CD4-positive, alpha-beta T cell treated with Interleukin-6 for 4 hours (primary cell): ENCODE measurements at places on chromosomes 12 and 14.

DNA sequence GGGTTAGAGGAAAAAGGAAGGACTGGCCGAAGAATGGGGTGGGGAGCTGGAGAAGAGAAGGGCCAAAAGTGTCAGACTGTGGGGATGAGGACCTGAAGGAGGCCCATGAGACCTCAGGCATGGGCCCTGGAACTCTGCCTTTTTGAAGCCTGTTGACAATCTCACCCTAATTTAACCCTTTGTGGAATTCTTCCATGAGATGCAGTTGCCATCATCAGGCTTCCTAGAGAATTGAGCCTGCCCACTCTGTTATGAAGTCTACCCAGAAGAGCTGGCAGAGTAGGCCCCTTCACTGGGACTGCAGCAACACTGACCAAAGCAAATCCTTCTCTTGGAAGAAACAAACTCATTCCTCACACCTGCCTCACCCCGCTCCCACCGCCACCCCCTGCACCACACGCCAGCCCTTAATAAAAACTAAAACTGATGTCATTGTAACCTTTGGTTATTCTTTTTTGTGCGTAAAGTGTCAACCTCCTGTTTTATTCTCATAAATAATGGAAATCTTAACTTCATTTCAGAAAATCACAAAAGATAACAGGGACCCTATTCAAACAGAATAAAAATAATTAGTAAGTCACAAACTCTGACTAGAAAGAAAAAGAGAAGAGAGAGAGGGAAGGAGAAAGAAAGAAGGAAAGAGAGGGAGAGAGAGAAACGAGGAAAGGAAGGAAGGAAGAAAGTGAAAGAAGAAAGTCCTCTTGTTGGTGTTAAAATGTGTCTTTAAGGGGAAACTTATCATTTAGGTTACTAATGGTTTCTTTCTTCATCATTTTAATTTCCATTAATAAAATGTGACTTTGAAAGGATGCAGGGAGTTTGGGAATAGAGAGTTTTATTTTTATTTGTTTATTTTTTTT, 61.3 kb downstream of the CRADD start:
- no peak for DNase-seq

GRCh38 chr14:69613312-69614073, 2.1 kb downstream of the SUSD6 start:
- DNase-seq: no peak

GRCh38 chr12:132461526-132461925, 28.4 kb upstream of the FBRSL1 start:
- no peak for DNase-seq

DNA sequence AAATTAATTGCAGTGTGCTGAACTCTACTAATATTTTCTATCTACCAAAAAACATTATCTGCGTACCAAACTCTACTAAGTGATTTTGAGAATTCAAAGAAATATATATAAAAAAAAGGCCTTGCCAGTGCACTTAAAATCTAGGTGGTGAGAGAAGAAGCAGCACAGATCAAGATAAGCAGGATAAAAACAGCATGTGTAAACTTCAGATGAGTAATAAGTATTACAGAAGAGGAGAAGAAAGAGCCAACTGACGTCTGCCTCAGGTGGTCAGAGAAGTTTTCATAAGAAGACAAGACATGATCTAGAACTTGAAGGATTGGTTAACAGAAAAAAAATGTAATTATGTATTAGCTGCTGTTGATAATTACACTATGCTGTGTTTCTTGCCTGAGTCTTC, 166.4 kb downstream of the DUSP6 start:
- no peak for DNase-seq

- peak; percentile 66 for DNase-seq
Measured at GRCh38 chr14:68506645-68507419, 286.0 kb downstream of the ZFP36L1 start.

- no peak for DNase-seq
Measured at GRCh38 chr14:74240794-74241651, 1.8 kb downstream of the VSX2 start.

- DNase-seq: no peak
Measured at GRCh38 chr12:132451172-132451835, 38.6 kb upstream of the FBRSL1 start.

- no peak for DNase-seq
Measured at GRCh38 chr12:76449016-76449415, 100.8 kb upstream of the BBS10 start.

DNA sequence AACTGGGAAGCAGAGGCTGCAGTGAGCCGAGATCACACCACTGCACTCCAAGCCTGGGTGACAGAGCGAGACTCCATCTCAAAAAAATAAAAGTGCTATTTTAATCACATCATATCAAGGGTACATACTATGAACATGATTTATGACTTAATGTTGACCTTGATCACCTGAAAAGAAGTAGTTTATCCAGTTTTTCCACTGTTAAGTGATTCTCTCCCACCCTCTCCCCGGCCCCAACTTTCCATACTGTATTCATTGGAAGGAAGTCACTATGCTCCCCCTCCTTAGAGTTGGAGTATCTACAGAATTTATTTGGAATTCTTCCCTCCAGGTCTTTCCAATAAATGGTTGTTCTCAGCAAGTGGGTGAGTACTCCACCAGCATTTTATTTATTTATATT, 3.0 kb upstream of the PRMT5 start:
- DNase-seq: no peak

DNA sequence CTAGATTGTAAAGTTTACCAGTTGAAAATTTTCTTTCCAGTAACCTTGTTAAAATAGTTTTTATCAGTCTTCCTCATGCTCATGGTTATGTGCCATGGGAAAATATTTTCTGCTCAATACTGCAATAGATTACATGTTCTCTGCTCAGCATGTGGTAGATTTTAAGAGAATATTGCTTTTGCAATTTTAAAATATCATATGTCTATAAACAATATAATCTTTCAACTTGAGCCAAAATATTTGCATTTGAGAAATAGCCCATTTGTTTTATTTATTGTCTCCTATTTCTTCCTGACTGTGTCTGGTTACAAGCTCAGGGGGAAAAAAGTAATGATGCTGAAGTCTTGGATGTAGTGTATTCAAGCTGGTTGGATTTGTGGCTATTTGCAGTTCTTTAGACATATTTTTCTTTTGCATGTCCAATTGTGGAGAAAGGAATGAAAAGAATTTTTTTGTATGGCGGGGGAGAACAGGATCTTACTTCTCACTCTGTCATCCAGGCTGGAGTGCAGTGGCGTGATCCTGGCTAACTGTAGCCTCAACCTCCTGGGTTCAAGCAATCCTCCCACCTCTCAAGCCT, 342.6 kb upstream of the NAV3 start:
- no peak for DNase-seq

GRCh38 chr12:62703011-62703380, 232.0 kb downstream of the PPM1H start:
- no peak for DNase-seq

DNA sequence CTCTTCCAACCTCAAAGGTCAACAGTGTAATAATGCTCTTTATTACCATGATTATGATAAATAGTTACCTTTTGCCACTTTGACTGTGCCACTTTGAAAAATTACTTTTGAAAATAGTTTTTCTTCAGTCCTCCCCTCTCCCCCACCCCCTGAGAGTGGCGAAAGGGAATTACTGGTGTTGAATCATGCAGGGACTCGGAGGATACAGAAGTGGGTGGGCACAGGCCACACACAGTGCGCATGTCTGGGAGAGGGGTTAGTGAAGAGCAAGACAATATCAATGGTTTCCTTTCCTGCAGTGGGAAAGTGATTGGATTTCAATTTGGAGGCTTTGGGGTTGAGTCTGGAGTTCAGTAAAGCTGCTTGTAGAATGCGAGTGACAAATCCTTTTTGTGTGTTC, 170.9 kb downstream of the PTCSC3 start:
- DNase-seq: no peak

DNA sequence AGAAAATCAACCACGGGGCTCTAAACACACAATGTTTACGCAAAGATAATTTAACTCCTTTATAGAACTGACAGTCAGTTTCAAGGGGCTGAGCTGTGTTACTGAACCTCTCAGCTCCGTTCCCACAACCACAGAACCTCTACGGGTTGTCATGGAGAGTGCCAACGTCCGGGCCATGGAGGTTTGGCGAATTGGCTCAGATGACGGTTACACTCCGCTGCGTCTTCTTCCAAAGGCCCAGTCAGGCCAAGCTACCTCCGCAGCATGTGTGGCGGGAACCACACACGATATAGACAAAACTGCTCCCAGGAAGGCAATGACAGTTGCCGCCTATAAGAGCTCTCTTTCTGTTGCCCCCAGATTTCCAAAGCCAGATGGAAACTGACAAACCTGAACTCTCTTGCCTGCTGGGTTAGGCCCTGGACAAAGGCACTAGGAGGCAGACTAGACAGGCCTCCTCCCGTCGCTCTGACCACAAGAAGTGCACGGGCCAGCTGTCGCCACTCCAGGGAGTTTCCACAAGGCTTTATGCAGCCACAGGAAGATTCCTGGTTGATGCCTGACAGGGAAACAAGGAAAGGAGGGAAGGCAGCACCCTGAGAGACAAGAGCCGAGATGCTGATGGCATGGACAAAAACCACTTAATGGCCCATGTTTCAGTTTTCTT, 30.3 kb downstream of the CCDC88C start:
- no peak for DNase-seq

DNA sequence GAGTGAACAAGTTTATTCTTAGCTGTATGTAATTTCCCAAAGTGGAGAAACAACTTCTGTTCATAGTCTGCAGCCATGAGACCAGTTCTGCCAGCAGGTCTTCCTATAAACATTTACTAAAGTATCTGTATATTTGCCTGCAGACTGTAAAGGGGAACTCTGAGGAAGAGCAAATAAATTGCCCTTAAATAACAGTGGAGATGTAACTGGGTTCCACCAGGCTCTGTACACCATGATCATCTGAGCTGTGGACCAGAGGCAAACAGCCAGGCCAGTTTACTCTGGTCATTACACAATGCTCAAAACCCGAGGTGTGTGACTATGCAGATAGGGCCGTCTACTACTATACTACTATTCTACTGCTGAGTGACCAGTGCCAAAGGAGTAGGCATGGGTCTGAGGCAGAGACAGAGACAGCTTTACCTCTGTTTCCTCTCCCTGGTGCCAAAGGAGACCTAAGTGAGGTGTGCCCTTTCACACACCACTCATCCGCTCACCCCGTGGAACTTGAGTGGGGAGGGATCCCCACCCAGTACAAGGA, 21.1 kb upstream of the CERS5 start:
- DNase-seq: no peak

GRCh38 chr12:131139363-131140068, 185.8 kb downstream of the ADGRD1 start:
- DNase-seq: no peak

DNA sequence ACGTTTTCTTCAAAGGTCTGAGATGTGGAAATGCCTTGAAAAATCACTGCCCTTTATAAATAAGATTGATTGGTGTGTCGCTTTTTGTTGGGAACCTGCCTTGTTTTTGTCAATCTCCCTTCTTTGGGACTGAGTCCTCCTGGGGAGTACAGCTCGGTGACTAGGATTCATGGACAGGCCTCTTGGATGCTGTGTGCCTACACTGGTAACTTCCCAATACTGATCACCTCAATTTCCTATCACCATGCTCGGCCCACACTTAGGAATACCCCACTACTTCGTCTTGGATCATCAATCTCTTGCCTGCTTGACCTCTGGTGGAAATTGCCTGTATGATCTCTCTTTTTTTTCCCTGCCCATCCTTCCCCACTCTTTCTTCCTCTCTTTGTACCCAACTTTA, 34.2 kb downstream of the NTN4 start:
- no peak for DNase-seq

DNA sequence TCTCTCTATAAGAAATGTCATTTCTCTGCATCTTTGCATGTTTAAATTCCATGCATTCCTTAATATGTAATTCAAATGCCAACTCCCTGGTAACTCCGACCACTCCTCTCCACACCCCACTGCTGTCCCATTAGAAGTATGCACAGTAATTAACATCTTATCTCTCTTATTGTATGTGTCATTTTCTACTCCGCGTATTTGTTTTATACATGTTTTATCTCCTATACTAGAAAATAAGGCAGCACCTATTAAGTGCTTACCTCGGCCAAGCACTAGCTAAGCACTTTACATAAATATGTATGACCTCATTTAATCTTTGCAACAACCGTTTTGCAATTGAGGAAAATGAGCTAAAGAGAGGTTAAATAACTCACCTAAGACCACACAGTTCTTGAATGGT, 469.8 kb downstream of the BCAT1 start:
- no peak for DNase-seq

- no peak for DNase-seq
Measured at GRCh38 chr12:15988983-15989755, 78.0 kb downstream of the DERA start.

GRCh38 chr12:122873540-122873939, 22.4 kb downstream of the VPS37B start:
- no peak for DNase-seq

GRCh38 chr12:79482921-79483320, 207.8 kb downstream of the PAWR start:
- DNase-seq: no peak

DNA sequence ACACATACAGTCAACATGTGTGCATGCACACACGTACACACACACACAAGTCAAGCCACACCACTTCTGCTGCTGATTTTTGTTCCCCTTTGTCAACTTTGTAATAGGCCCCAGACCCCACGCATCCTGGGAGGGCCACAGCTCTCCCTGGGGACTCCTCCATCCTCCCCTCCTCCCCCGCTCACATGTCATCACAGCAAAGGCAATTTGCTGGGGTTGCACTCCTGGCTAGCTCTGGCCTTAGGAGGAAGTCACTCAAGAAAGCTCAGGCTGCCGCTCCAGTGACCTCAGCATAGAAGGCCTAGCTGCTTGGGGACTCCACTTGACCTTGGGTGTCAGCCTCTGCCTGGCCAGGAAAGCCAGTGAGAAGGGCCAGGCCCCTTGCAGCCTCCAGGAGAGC, 27.2 kb downstream of the NGB start:
- DNase-seq: no peak

DNA sequence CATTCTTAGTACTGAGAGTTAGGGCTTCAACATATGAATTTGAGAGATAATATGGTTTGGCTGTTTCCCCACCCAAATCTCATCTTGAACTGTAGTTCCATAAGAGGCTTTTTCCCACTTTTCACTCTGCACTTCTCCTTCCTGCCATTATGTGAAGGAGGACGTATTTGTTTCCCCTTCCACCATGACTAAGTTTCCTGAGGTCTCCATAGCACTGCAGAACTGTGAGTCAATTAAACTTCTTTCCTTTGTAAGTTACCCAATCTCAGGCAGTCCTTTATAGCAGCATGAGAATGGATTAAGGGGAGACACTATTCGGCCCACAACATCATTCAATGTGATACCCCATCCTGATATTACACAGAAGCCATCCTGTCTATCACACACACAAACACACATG, 36.8 kb upstream of the ALG10B start:
- DNase-seq: no peak

DNA sequence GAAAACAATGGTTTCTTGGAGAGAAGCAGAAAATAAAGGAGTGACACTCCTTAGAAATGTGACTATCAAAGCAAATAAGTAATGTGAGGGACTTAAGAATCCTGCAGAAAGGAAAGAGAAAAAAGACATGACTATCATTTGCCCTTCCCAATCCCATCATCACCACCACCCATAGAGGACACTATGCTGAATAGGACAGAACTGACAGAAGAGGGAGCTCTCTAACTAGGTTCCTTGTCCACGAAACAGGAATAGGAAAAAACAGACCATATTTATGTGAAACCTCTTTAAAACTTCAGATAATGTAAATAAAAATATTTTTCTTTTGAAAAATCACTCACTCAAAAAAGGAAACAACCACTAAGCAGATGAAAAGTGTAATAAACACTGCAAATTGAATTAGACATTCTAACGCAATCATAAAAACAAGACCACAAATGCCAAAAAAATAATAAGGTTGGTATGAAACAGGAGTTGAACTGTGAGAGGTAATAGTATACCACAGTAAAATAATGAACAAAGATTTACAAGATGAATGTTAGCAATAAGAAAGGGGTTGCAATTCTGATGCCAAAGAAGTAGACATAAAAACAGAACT, 24.1 kb downstream of the KLRD1 start:
- no peak for DNase-seq
